ACHN (cell line): ENCODE measurements at places on chromosomes 3 and 15.
A peak's percentile ranks its signal among the peaks of the same experiment; 100 is the strongest.

GRCh38 chr3:138593488-138594149 lies 441 bp downstream of the CEP70 start:
- no peak for DNase-seq

DNA sequence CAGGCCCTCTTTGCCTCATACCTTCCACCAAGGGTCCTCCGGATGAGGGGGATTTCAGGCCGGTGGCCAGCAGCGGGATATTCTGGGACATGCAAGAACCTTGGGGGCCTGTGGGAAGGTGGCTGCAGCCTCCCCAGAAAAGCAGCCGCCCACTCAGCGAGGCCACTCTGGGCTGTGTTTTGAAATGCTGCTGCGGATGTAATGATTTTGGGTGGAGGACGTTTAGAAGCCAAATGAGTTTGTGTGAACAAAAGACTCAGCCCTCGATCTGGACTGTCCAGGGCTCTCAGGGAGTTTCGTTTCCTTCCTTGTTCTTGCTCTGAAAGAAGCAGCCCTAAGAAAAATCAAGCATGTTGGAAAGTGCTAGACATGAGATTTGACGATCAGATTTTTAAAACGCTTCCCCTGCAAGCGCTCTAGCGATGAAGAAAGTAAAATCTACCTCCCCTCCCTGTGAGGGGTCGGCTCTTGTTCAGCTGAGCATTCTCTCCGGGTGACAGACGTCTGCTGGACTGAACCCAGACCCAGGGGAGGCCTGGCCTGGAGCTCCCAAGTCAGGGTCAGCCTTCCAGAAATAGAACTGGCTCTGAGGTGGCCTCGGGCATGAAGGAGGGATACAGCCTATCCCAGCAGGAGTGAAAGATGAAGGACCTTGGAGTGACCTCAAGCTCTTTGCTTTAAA lies 12.9 kb downstream of the HEG1 start:
- no peak for DNase-seq

GRCh38 chr3:42043099-42043813 lies 47.9 kb upstream of the TRAK1 start:
- peak; percentile 33 for DNase-seq

DNA sequence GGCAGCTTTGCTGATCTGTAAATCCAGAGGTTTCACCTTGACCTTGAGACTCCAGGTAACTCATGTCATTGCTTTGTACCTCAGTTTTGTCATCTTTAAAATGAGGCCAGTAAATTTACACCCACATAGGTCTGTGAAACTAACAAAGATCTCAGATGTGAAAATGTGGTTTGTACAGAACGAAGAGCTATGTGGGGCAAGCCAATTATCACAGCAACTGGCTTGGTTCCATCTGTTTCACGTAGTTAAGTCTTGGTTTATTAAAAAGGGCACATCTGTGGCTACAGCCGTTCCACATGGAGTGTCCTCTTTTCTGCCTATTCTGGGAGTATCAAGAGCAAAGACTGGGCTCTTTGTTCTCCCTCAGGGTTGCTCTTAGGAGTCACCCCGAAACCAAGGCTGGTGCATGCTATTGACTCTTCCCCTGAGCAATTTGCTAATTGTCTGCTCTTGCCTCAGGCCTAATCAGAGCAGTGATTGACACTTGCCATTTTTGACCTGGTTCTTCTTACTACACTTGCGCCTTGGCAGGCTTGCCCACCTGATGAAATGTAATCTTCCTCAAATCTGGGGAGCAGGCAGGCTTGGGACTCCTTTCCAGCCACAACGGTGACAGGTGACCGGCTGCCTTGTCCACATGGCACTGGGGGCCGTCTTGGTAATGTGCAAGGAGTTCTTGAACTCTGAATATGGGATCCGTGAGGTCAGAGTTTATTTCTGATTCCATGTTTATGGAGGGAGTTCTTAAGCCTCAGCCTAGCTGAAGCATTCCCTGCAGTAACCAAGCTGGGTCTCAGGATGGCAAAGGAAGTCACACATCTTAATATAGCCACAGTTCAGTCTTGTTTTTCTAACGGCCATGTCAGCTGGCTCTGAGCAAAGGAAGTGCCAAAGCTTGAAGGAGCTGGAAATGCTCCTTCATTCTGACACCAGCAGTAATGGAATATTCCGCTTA lies 40.1 kb downstream of the EAF1 start:
- no peak for DNase-seq

DNA sequence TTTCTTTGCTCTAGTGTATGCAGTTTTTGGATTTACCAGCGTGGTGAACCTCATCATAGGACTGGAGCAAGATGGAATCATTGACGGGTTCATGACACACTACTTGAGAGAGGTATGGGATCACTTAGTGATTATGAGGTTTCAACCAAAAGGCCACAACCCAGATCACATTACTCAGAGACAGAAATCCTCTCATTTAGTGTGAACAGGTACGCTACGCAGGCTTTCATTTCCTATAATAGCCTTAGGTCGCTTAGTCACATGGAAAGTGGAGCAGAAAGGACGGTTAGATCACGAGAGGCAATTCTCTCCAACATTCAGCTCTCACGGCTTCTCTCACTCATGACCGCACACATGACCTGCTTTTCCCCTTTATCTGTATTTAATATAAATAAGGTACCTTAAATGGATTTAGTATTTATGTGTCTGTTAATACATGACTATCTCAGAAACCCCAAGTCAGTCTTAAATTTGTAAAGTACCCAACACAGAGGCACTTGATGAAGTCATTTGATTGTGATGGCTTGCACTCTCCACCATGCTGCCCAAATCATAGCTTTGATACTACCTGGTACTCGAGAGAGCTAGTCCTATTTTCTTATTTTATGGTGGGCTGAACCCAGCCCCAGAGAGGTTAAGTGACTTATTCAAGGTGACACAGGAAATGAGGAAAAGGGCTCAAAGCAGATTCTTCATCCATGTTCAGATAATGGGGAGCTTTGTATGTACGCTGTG lies 8.6 kb downstream of the TM6SF1 start:
- DNase-seq = no peak

- no peak for DNase-seq
These were observed 31.1 kb downstream of the SCN5A start for GRCh38 chr3:38618343-38618742.

GRCh38 chr3:128488636-128488990 lies 4.4 kb downstream of the GATA2 start:
- no peak for DNase-seq

DNA sequence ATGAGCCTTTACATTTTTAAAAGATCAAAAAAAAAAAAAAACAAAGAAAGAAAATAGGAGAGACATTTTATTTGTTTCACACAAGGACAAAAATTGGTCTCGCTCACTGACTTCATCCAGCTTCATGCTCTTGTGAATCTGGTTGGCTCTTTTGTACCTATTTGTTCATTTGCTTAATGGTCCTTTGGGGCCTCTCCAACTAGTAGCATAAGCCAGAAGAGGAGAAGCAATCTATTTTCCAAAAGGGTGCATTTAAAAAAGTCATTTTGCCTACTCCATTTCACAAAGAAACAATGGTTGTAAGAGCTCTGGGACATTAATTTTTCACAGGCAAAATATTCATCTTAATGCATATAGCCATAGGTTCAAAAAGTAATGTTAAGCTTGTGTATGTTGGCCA lies 168.3 kb upstream of the ADAMTS9 start:
- DNase-seq = no peak

DNA sequence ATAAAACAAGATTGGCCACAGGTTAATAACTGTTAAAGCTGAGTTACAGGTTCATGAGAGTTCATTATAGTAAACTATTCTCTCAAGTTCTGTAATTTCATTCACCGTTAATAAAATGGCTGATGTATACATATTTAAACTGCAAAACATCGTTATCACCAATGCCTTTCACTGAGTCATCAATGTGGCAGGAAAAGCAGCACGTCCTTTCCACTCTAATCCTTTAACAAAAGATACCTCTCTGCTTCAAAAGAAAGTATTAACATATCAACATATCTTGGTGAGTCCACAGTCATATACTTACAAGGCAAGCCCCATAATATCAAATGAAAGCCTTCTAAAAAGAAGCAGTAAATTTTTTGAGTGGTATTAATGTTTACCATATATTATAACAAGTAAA lies 54.5 kb downstream of the UACA start:
- no peak for DNase-seq

GRCh38 chr3:179933080-179933479 lies 103.7 kb downstream of the PEX5L start:
- DNase-seq = no peak

DNA sequence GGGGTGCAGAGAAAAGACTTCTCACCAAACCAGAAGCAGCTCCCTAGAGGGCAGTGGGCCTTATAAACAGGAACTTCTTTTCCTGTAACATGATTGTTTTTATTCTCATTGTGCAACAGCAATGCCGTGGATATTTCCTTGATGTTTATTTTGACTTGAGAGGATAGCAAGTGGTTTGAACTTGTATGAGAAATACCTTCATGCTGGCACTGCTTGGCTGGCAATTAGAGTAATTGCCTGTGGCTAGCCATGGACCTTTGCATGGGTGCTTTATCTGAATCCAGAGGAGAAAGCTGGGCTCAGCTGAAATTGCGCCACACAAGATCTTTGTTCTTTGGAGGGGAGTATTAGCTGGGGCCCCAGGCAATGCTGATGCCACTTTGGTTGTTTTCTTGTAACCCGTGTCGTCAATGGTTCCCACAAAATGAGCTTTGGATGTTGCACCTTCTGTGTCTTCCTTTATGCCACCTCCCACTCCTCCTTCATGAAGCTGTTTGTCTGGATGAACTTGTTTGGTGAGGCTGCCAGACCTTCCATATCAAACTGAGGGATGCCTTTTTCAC lies 37.9 kb downstream of the CMTM8 start:
- DNase-seq = no peak

DNA sequence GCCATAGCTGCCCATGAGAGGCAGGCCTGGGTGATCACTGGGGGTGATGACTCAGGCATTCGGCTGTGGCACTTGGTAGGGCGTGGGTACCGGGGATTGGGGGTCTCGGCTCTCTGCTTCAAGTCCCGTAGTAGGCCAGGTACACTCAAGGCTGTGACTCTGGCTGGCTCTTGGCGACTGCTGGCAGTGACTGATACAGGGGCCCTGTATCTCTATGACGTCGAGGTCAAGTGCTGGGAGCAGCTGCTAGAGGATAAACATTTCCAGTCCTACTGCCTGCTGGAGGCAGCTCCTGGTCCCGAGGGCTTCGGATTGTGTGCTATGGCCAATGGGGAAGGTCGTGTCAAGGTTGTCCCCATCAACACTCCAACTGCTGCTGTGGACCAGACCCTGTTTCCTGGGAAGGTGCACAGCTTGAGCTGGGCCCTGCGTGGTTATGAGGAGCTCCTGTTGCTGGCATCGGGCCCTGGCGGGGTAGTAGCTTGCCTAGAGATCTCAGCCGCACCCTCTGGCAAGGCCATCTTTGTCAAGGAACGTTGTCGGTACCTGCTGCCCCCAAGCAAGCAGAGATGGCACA lies 5.3 kb downstream of the WDR6 start:
- no peak for DNase-seq

- DNase-seq = no peak
These were observed 16.6 kb upstream of the ADIPOQ start for GRCh38 chr3:186825872-186826409.

GRCh38 chr3:76943671-76944070 lies 96.2 kb upstream of the ROBO2 start:
- DNase-seq = no peak

DNA sequence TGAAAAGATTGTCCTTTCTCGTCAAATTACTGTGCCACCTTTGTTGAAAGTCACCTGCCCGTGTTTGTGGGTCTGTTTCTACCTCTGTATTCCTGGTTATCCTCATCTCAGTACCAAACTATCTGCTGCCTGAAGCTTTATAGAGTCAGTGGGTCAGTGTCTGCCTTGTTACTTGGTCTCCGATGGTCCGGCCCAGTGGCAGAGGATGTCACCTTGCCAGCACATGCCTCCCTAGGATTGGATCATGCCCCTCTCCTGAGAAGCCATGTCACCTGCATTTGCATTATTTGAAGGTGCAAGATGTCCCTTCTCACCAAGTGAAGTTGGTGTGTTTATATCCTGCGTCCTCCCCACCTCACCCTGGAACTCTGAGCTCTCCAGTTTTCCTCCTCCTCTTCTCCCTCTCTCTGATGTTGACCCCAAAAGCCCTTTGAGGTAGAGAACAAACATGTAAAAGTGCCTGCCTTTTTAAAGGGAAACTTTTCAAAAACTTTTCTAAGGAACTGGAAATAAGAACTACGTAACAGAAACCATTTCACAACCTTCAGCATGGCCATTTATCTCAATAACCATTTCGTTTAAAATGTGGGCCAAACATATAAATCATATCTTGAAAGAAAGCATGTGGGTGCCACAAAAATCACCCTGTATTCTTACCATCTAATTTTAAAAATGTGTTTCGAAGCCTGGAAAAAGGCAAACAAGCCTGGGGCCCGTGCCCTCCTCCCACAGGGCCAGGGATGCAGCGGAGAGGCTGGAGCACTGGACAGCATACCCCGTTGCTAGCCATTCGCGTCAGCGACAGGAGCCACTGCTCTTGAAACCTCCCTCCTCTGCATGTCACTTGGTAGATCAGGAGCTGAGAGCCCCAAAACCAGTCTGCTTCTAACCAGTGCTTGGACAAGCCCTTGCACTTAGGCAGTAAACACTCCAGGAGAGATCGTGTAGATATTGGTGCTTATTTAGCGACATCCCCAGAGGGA lies 102.1 kb downstream of the VGLL4 start:
- no peak for DNase-seq

DNA sequence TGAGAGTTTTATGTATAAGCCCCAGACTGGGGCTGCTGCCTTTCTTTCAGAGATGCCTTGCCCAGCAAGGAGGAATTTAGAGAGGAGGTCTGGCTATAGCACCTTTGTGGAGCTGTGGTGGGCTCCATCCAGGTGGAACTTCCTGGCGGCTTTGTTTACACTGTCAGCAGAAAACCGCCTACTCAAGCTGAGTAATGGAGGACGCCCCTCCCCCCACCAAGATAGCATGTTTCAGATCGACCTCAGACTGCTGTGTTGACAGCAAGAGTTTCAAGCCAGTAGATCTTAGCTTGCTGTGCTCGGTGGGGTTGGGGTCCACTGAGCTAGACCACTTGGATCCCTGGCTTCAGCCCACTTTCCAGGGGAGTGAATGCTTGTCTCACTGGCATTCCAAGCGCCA lies 155.6 kb downstream of the STXBP5L start:
- DNase-seq = no peak

DNA sequence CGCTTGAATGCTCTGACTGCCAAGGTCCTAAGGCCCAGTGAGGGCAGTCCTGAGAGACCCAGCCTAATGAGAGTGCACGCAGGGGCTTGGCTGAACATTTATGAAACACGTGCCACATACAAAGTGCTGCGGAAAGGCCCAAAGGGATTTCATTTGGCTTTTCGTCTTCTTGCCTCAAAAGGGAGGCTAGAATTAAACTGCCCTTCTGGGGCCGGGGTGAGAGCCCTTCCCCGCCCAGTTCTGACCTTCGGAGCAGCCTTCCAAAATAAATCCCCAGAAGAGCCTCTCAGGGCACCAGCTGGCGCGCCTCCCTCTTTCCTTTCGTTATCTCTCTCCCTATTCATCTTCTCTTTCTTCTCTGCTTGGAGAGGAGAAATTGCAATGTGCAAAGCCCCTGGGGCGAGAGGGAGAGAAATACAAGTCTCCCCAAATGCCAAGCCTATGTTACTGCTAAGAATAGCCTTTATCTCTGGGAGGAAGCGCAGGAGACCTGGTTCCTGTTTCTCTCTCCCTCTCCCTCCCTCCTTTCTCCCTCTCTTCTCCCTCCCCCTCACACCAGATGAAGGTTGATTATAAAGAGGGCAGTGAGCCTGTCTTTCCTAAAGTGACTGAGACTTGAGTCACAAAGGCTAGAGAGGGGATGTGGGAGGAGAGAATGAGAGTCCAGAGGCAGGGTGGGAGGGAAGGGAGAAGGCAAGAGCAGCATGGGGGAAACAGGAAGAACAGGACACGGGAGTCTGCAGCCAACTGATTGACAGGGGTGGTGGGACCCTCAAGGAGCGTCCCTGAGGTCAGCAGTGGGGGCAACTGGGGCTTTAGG lies 36.7 kb upstream of the NDUFB4 start:
- DNase-seq = peak; percentile 69
